GOT3 (cell line): ENCODE measurements at places on chromosomes 11 and 22.

DNA sequence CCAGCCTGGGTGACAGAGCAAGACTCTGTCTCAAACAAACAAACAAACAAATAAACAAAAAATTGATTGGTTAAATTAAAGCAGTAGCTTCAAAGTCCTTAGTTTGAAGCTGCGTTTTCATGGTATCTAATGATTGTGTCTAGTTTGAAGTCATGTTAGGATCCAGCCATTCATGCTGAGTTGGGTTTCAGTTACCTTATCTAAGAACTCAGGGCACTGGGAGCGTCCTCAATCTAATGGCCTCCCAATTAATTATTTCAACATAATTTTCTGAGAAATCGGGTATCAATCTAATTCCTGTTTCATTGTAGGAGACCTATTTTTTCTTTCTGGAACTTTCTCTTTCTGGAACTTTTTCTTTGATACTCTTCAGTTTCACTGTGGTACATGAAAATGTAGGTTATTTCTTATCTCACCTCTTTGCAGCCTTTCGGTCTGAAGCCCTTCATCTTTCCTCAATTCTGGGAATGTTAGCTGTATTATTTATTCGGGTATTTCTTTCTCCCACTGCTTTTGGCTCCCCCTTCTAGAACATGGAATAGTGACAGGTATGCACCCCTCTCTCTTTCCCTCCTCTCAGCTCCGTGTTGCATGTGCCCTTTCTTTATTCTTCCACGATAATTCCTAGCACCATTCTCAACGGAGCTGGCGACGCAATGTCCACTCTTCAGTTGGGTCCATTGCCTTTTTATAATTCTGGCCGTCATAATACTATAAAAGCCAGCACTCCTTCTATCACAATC is 24.3 kb upstream of the B4GALNT4 start:
- DNase-seq: no peak

- DNase-seq: no peak
Observed at GRCh38 chr11:78248903-78249302, 60.2 kb downstream of the USP35 start.

DNA sequence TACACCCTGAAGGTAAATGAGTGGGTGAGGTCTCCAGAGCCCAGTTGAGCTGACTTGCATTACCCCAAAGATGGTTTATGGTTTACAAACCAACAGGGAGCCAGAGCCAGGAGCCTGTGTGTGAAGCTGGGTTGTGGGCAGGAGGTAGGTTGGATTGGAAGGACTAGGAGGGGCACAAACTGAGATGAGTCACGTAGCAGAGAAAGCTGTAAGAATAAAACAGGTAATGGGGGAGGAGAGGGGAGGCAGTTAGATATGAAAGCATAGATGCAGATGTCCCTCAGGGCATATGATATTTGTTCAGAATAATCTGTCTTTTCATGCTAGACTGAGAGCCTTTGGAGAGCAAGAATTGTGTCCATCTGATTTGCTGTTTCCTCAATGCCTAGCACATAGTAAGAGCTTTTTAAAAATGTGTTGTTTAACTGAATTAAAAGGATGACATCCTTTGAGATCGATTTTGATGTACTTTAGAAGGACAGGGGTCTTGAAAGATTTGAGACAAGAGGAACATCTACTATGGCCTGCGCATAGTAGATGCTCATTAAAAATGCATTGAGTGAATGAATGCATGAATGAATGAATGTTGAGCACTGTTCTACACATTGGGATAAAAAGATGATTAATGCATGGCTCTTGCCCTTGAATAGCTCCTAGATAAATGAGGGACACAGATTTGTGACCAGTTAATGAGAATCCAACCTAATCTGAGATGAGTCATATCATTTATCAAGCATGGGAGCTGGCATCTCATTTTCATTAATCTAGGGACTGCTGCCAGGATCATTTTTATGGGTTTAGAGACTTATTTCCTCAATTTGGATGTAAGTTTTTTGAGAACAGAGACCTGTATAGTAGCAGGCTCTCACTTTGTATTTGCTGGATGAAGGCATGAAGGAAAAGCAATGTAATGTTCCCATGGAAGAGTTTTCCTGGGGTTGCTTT is 175.8 kb upstream of the BDNF start:
- no peak for DNase-seq

DNA sequence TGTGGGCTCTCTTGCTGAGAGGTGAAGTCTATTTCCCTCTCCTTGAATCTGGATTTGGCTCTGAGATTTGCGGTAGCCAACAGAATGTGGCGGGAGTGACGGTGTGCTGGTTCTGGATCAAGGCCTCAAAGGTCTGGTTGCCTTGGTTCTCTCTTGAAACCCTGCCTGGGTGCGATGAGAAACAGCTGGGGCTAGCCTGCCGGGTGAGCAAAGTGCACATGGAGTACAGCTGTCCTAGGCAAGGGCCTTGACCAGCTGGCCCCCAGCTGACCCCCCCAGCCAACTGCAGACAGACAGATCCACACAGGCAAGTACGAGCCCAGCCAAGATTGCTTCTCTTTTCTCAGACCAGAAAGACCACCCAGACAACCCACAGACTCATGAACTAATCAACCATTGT is 10.8 kb downstream of the SUN2 start:
- DNase-seq: no peak

- DNase-seq: no peak
Observed at GRCh38 chr11:123924027-123924426, 15.4 kb upstream of the OR4D5 start.

DNA sequence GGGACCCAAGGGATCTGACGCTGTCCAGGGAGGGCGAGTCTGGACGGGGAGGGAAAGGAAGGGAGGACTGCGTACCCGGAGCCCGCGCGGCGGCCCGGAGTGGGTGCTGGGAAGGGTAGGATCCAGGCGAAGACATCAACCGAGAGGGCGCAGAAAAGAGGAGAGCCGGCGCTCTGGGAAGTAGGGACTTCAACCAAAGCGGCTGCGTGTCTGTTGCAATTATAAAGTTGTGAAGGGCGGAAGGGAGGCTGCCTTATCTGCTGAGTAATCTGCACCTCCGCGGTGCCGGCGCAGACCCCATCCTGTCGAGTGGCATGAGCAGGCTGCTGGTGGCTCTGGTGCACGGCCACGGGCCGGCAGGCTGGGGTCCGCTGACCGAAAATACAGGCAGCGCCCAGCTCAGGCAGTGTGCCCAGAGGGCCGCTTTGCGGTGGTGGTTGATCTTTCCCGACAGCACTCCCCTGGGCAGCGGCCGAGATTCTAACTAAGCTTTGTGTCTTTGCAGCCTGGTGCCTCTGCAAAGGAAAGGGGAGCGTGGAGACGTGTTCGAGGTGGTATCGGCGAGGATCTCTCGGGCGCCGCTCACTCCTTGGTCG is 978 bp downstream of the C11orf87 start:
- no peak for DNase-seq

DNA sequence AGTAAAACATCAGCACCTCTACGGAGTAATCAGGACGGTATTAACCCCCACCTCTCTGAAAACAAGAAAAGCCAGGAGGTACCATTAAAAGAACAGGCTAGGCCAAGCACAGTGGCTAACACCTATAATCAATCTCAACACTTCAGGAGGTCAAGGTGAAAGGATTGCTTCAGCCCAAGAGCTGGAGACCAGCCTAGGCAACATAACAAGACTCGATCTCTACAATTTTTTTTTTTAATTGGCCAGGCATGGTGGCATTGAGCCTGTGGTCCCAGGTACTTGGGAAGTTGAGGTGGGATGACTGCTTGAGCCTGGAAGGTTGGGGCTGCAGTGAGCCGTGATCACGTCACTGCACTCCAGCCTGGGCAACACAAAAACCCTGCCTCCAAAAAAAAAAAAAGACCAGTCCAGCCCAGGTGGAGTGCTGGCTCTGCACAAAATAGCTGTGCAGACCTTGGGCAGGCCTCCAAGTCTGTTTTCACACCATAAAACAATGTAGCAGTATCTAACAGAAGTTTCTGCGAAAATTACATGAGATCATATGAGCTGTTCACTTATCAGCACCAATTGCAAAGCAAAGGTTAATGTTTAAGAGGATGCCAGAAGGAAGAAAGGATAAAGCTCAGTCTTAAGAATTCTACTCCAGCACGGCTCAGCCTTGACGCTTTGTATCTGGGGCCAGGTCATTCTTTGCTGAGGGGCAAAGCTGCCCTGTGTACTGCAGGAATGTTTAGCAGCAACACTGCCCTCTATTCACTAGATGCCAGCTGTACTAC is 14.8 kb downstream of the CHKA start:
- no peak for DNase-seq

DNA sequence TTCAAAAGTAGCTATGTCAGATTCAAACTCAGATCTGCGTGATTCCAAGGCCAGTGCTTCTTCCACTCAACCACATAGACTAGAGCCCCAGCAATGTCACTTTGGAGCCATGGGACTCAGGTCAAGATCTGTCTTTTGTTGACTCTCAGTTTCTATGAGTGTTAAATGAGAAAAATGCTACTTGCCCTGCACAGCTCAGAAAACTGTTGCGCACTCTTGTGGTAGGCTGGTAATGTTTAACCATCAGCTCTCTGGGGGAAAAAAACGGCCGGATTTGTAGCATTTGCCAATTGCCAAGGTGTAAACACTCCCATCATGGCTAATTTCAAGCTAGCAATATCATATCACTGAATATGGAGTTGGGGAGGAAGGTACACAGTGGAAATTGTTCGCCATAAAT is 328.1 kb upstream of the SYN3 start:
- no peak for DNase-seq

GRCh38 chr22:29998627-29999384 is 81.5 kb upstream of the HORMAD2 start:
- no peak for DNase-seq

DNA sequence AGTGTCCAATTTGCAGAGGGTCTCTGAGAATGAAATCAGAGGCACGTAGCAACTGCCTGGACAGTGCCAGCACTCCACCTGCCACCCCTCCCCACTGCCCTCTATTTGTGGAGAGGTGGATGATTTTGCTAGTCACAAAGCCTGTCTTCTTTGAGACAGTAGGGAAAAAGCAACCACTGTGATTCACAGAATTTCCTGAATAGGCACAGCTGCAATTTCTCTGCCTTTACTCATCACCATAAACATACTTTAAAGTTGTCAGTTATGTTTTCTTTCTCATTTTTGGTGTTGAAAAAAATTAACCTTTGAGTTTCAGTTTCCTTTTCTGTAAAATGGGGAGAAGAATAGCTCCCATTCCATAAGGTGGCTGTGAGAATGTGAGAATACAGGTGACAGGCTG is 134.3 kb downstream of the TEAD1 start:
- no peak for DNase-seq

DNA sequence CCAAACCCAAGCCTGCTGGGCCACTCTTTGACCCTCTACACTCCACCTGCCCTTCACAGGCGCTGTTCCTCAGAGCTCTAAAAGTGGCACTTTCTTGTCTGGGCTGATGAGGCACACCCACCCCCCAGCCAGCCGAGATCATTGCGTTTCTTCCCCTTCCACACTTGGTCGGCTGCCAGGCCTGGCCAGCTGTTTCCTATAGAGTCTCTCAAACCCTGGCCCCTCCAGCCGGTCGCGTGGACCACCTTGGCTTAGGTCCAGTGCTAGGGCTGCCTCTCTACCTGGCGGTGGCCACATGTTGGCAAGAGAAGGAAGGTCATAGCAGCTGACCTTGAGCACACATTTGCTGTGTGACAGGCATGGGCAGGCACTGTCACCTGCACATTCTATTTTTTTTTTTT is 60.6 kb downstream of the PPP6R2 start:
- DNase-seq: no peak

GRCh38 chr11:76649851-76650372 is 20.6 kb downstream of the LRRC32 start:
- DNase-seq: no peak

DNA sequence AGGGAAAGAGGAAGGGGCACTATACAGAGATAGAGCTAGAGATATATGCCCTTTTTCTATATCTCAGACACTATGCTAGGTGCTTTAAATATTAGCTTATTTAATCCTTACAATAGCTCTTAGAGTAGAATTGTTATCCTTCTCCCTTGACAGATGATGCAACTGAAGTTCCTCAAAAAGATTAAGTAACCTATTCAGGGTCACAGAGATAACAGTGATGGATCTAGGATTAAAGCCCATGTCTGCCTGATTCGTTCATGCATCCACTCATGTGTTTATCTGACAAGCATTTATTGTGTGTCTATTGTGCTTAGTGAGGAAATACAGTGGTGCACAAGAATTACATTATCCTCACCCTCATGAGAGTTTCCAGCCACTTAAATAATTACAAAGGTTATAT is 8.7 kb downstream of the CCDC83 start:
- DNase-seq: no peak

- no peak for DNase-seq
Observed at GRCh38 chr11:65791719-65792213, 4.9 kb downstream of the OVOL1 start.

DNA sequence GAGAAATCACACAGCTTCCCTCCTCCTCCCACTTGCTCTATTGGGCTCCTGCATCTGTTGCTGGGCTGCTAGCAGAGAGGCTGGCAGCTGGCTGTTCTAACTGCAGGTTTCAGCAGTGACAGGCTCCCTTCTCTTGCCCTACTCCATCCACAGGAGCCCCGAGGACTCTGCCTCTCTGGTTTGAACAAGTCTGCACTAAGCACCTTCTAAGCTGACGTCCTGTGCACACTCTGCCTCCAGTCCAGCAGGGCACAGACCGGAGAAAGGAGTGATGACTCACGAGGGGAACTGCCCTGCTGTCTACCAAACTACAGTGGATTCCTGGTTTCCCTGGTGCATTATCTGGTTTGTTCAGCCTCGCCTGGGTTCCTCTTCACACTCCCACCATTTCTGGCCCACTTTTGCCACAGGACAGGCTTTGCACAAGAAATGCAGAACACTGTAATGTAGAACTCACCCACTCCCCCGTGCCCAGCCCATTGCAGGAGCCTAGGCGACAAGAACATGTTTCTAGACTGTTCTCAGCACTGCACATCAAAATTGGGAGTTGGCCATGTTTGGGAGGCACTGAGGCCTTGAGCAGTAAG is 26.0 kb downstream of the IL10RA start:
- no peak for DNase-seq

GRCh38 chr22:46428602-46429324 is 93.2 kb downstream of the TRMU start:
- no peak for DNase-seq

DNA sequence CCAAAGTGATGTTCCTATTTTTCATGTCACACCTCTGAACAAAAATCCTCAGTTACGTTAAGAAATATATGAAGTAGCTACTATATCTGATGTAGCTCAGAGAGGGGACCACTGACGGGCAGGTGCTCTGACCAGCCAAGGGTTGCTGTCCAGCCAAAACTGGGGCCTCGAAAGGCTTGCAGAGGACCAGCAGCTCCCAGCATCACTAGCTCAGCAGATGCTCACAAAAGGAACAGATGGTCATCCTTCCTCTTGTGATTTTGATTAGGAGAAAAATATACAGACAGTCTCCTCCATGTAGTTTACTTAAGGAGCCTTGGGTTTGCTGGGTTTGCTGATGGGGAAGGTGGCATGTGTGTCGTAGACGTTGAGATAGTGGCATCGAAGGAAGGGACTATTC is 374.6 kb upstream of the B3GAT1 start:
- no peak for DNase-seq

DNA sequence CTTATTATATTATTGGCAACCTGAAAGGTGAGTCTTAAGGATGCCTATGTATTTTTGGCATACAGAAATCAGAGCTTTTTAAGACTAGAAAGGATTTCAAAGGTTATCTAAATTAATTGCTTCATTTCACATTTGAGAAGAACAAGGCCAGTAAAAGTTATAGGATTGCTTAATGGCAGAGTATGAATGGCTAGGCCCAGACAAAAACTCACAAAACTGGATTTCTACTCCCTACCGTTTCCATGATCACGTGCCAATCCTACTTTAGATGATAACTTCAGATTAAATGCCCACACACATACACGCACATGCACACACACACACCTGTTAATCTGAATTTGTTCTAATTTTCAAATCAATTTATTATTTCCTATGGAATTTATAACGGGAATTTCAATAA is 1.8 kb upstream of the PDE3B start:
- DNase-seq: no peak
